Islet precursor cell (in vitro differentiated cells): ENCODE measurements at places on chromosomes 13 and 19.

GRCh38 chr13:50847501-50847900, 4.0 kb upstream of the DLEU7 start:
- no peak for DNase-seq

DNA sequence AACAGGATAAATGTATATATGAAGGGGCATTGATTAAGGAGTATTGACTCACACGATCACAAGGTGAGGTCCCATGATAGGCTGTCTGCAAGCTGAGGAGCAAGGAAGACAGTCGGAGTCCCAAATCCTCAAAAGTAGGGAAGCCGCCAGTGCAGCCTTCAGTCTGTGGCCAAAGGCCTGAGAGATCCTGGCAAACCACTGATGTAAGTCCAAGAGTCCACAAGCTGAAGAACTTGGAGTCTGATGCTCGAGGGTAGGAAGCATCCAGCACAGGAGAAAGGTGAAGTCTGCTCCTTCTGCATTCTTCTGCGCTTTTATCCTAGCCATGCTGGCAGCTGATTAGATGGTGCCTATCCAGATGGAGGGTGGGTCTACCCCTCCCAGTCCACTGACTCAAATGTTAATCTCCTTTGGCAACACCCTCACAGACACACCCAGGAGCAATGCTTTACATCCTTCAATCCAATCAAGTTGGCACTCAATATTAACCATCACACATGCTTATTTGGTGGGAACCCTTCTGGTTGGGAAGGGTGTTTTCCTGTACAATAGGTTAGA, 55.1 kb downstream of the SLAIN1 start:
- DNase-seq = no peak

DNA sequence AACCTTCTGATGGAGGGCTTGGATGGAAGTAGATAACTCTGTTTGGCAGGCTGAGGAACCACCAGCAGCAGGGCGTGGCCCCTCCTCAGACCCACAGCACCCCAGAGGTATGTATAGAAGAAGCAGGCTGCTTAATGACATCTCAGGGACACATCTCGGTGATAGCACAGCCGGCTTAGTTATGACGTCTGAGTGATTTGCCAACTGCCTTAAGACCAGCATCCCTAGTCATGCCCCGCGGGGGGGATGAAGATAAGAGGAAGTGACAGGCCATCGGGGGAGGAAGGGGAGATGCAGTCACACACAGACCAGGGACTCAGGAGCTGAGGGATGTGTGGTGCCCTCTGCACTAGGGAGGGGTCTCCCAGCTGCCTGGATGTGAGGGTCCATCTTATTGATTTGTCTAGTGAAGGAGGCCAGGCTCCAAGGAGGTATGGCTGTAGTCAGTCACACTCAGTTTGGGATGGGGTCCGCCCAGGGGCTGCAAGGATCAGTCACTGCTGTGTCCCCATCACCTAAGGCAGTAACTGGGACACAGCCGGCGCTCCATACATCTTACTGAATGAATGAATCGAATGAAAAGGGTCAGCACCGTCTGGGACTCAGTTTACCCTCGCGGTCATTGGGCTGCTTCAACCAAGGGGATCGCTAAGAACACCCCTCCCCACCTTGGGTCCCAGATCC, 19.2 kb upstream of the ERCC1 start:
- DNase-seq = peak; percentile 85

- DNase-seq = no peak
Measured at GRCh38 chr19:13748169-13748828, 16.0 kb upstream of the MRI1 start.

GRCh38 chr13:59047546-59047945, 1116.2 kb downstream of the DIAPH3 start:
- DNase-seq = peak; percentile 56

DNA sequence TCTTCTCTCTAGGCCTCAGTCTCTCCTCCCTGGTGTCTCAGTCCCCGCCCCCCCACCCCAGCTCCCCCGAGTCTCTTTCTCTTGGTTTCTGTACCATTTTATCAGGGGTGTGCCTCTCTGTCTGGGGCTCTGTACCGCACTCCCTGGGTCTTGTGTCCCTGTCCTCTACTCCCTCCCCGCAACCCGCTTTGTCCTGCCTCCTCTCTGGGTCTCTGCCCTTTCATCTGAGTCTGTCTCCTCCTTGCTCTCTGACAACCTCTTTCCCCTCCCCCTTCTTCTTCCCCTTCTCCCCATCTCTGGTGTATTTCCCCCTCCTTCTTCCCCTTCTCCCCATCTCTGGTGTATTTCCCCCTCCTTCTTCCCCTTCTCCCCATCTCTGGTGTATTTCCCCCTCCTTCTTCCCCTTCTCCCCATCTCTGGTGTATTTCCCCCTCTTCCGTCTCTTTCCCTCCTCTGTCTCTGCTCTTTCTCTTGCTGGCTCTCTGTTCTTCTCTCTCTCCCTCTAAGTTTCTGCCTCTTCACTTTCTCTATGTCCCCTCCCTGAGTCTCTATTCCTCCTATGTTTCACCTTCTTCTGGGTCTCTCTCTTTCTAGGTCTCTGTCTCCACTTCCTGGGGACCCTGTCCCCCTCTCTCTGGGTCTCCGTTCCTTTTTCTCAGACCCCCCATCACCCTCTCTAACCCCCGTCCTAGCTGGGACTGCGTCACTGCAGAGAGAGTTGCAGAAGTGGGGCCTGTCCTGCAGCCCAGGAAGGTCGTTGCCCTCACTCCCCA, 2.2 kb upstream of the KCNC3 start:
- DNase-seq = peak; percentile 68

DNA sequence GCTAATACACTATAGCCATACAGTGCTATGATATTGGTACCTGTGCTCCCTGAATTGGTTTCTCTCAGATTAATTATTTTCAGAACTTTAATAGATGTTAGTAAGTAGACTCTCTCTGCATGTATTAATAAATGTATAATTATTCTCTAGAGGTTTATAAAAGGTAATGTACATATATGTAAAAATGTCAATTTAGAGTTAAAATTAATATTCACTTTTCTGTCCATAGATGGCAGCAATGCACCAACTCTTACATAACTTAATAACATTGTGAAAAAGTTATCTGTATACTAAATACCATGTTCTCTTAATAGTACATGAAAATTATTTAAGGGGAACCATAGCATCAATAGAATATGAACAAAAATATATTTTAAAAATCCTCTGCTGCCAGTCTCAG, 515.0 kb upstream of the KLHL1 start:
- no peak for DNase-seq

GRCh38 chr13:39641645-39642044, 13.8 kb upstream of the COG6 start:
- no peak for DNase-seq

DNA sequence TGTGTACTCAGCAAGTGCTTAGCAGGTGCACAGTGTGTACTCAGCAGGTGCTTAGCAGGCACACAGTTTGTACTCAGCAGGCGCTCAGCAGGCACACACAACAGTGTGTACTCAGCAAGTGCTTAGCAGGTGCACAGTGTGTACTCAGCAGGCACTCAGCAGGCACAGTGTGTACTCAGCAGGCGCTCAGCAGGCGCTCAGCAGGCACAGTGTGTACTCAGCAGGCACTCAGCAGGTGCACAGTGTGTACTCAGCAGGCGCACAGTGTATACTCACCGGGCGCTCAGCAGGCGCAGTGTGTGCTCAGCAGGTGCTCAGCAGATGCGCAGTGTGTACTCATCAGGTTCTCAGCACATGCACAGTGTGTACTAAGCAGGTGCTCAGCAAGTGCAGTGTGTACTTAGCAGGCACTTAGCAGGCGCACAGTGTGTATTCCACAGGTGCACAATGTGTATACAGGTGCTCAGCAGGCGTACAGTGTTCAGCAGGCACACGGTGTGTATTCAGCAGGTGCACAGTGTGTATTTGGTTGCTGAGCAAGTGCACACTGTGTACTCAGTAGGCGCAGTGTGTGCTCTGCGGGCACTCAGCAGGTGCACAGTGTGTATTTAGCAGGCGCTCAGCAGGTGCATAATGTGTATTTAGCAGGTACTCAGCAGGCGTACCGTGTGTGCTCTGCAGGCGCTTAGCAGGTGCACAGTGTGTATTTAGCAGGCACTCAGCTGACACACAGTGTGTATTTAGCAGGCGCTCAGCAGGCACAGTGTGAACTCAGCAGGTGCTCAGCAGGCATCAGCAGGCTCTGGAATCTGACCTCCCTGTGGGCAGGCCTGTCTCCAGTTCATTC, 15.1 kb downstream of the CRTC1 start:
- no peak for DNase-seq
